Activated CD4-positive, alpha-beta memory T cell treated with anti-CD3 and anti-CD28 coated beads, Interleukin-2, amount 10 ng/mL, durations not matched to agents 7 days and 5 days (primary cell): ENCODE measurements at places on chromosomes 7 and 10. TPM values are rescaled to one million over a fixed set of nuclear protein-coding genes. Genes with fewer than 3 reads are reported as not detected.

The MYH16 gene
- total RNA-seq, result not detected

The EMX2 gene
- not detected for total RNA-seq

The CLDN3 gene
- not detected for total RNA-seq

The PLAC9 gene
- total RNA-seq, result not detected

The JCAD gene
- total RNA-seq, result 1.0 TPM

The FFAR4 gene
- not detected for total RNA-seq

The AASS gene
- total RNA-seq, result 0.93 TPM

The ANKRD1 gene
- not detected for total RNA-seq

The LEP gene
- not detected for total RNA-seq

The UPK3BL2 gene
- 13.2 TPM for total RNA-seq

The PNLIPRP2 gene
- total RNA-seq, result not detected

The CCDC172 gene
- not detected for total RNA-seq

The NAT16 gene
- total RNA-seq, result not detected

The EGR2 gene
- 6.4 TPM for total RNA-seq
